ENCODE measurements at places on chromosomes 6 and 20.

GRCh38 chr20:37839432-37839827 is 63.5 kb upstream of the VSTM2L start:
- DNase-seq: no peak

DNA sequence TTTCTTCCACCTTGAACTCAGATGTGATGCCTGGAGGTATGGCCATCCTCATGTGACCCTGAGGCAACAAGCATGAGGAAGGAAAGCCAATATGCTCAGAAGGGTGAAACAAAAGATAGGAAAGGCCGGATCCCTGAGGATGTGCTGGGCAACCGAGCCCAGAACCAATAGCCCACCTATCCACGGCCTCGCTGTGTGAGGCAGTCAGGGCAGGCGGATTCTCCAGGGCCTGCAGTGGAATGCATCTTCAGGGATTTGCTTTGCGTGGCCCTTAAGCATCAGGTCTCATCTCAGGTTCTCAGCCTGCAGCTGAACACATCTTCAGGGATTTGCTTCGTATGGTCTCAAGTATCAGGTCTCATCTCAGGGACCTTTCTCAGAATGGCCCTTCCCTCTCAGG is 139.8 kb downstream of the ANKRD60 start:
- DNase-seq: no peak

DNA sequence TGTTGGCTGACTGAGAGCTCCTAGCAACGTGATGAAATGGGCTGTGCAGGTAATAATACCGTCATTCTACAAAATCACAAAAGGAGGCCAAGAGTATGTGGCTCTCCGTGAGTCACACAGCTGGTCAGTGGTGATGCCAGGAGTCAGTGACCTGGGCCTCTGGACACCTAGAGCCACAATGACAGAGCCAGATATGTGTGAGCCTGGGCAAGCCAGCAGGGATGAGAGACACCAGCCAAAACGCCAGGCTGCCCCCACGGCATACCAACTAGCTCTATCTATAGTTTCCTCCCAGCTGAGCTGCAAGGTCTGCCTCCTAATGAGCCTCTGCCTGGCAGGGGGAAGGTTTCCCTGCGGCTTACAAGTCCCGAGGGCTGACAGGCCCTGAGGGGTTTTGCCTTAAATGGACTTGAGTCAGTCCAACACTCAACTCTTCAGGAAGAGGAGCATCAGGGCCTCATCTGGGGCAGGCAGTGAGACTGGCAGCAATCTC is 70.0 kb downstream of the CPNE5 start:
- peak; percentile 76 for DNase-seq

DNA sequence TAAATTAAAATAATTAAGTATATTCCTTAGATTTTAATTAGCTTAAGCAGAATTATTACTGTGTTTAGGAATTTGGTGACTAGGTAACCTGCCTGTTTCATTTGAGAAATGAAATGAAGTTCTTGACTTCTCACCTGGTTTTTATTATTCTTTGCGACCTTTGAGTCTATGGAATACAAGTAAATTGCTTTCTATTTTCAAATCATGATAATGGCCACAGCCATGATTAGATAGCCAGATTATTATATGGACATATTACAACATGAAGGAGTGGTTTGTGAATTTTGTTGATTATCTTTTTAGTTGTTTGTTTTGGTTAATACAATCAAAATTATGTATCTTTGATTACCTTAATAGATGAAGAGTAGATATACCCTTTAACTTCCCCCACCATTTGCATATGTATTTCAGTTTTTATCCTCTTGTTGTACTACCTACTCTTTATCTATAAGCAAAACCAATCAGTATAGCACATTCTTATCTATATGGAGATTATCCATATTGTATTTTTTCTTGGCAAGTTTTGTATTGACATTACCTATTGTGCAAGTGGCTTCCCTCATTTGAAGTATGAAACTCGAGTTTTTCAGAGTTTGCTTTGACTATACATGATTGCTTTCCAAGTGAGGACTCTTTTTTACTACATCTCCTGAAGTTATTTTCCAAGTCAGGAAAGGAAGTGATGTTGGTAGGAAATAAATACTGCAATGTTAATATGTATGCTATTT is 47.9 kb downstream of the CD2AP start:
- no peak for DNase-seq

DNA sequence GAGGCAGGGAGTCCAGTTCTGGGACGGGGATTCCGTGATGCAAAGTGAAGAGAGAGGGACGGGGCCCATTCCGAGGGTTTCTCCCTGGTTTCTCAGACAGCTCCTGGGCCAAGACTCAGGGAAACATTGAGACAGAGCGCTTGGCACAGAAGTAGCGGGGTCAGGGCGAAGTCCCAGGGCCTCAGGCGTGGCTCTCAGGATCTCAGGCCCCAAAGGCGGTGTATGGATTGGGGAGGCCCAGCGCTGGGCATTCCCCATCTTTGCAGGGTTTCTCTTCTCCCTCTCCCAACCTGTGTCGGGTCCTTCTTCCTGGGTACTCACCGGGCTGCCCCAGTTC is 35.9 kb upstream of the HLA-G start:
- no peak for DNase-seq

DNA sequence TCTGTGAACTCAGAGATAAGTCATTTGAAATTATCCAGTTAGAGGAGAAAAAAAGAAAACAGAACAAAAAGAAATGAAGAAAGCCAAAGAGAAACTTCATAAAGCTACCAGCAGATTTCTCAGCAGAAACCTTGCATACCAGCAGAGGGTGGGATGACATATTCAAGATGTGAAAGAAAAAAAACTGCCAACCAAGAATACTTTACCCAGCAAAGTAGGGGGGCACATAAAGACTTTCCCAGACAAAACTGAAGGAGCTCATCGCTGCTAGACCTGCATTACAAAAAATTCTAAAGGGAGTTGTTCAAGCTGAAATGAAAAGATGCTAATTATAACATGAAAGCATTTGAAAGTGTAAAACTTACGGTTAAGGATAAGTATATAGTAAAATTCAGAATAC is 246.3 kb downstream of the FNDC1 start:
- no peak for DNase-seq

DNA sequence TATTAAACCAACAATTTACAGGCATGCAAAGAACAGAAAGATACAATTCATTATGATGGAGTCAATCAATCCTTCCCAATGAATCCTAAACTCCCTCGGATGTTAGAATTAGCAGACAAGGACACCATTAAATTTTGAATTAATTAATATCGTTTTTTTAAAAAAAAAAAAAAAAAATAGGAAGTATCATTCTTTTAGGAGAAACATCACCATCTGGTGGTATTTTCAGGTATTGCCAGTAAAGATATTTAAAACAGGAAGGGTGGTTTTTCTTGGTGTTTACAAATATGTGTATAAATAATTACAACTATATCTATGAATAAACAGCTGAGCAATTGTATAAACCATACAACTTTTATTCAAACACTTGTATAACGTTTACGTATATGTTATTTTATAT is 564.4 kb downstream of the HAO1 start:
- DNase-seq: peak; percentile 18

- DNase-seq: peak; percentile 89
Measured at GRCh38 chr6:139533573-139534471, 159.4 kb upstream of the CITED2 start.

- DNase-seq: no peak
Measured at GRCh38 chr6:124970243-124970642, 8.0 kb downstream of the RNF217 start.

DNA sequence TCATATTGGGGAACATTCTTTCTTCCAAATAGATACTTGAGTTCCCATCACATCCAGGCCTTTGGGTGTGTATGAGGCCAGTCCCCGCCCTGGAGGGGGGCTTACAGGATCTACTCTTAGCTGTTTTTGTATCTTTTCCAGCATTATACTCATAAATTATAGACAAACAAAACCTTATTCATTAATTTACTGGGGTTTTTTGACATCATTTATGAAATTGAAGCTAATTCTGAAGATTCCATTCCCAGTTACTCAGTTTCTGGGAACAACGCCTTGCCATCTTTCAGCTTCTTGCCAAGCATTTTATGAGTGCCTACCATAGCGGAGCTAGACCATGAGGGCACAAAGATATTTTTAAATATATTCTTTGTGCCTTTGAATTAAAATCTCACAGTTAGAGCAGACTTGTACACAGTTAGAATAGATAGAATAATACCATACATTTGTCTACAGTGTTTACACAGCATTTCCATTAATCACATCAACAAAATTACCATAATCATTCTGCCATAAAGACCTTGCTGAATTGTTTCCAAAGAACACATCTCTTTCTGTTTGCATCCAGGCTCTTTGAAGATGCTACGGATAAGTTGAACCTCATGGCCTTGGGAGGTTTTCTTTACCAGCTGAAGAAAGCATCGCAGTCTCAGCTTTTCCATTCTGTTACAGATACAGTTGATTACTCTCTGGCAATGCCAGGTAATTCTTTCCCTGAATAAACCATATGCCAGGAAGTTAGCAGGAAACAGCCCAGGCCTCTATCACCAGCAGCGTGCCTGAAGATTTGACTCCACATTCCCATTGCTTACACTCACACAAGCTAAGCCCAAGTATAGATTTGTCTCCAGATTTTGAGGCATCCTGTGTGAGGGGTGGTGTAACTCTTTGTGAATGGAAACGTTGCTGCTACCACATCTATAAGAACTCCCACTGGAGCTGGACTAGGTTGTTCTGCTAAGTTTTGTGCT is 75.4 kb upstream of the PBOV1 start:
- DNase-seq: peak; percentile 77

DNA sequence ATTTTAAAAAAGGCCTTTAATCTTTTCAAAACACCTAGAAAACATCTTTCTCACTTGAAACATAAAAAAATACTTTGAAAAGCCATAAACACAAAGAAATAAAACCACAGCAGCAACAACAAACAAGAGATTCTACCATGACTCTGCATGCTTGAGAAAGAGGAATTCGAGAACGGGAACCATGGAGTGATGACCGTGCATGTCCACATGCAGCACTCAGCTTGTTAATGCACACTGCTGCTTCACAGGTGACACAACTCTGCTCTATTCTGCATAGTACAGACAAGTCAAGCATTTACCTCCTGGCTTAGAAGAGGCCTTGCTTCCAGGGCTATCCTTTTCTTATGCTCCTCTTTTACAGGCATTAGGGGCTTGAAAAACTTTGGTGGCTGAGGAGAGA is 64.9 kb upstream of the NUP153 start:
- no peak for DNase-seq

DNA sequence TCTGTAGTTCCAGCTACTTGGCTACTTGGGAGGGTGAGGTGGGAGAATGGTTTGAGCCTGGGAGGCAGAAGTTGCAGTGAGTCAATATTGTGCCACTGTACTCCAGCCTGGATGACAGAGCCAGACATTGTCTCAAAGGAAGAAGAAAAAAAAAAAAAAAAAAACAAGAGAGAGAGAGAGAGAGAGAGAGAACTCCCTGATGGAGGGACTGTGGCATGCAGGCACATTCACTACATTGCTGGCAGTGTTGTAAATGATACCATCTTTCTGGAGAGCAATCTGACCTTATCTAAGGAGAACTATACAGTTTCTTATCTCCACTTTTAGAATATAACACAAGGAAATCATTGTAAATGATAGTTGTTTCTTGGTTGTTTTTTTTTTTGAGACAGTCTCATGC is 85.1 kb downstream of the MDN1 start:
- DNase-seq: peak; percentile 29

DNA sequence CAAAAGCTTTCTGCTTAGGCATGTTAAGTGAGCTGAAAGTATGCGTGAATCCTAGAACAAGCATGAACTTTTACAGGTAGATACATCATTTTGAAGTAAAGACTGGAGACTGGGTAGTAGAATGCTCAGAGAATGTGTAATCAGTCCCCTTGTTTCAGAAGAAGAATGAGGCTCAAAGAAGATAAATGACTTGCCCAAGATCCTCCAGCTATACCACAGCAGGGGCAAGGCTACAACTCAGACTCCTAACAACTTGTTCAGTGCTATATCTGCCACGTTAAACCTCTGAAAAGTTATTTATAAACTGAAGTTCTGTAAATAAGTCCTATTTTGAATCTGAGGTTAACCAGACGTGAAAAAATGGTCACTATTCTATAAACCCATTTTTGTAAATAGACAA is 2.9 kb downstream of the RIPOR2 start:
- DNase-seq: no peak

DNA sequence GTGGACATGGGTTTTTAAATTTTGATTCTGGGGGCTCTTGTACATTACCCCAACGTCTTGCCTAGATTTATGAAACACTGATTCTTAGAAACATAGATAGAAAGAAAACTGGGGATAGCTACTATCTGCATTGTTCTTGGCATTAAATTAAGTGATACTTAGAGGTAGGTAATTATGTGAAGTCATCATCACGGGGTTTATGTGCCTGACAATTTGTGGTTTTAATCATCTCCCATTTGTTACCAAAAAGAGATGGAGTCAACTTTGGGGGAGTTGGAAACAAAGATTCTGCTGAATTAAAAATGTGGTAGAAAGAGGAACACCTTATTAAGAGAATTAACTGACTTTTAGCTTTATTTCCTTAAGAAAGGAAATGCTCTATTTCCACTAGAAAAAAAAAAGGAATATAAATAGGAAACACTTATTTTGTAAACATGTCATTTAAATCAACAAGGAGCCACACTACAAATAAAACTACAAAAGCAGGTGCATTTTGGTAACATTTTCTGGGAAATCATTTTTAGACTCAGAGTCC is 5.6 kb downstream of the TNFAIP3 start:
- no peak for DNase-seq

GRCh38 chr20:49880177-49880576 is 35.2 kb downstream of the SPATA2 start:
- DNase-seq: peak; percentile 39

- no peak for DNase-seq
Measured at GRCh38 chr20:19851861-19852260, 93.8 kb downstream of the RIN2 start.

GRCh38 chr6:26521600-26522391 is 16.4 kb upstream of the HMGN4 start:
- DNase-seq: peak; percentile 82

GRCh38 chr20:37649017-37649416 is 44.8 kb upstream of the CTNNBL1 start:
- DNase-seq: peak; percentile 11

DNA sequence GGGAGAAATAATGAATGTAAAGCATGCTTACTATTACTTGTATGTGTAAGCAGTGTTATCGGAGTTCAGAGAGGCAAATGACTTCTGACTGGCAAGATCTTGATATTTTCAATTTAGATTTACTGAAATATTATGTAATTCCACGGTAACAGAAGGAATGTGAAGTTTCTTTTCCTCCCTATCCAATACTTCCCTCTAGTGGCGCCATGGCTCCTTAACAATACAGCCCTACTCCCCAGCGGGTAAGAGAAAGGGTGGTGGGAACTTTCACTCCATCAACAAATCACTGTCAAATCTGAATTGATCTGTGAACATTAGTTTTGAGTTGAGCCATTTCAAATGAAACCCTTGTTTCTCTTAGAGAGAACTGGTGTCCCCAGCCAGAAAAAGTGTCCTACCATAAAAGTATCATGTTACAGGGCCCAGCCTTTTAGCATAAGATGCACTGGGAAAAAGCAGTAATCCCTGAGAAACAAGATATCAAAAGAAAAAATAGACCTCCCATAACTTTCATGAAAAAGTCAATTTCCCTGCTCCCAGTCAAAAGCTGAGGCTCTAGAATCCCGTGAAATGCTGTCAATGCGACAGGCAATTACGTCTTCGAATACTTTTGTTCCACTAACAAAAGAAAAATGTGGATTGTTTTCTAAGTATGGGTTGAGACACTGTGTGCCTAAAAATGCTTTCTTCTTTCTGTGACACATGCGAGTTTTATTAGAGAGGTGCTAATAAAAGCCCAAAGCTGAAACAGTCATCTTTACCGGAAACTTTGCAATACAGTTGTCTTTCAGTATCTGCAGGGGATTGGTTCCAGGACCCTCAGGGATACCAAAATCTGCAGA is 12.9 kb downstream of the COX7A2 start:
- DNase-seq: peak; percentile 72

- DNase-seq: no peak
Measured at GRCh38 chr6:5121956-5122355, 36.8 kb downstream of the PPP1R3G start.

GRCh38 chr6:146957181-146958093 is 246.8 kb upstream of the STXBP5 start:
- DNase-seq: no peak

Data from EH (cell line).